ENCODE measurements at places on chromosomes 3 and 15. TPM values are rescaled to one million over a fixed set of nuclear protein-coding genes. Genes with fewer than 3 reads are reported as not detected.

Gene ZMYND10
- total RNA-seq, result 1.3 TPM

GRCh38 chr3:99319450-99319849, 318.9 kb upstream of the COL8A1 start:
- DNase-seq, result no peak

Gene EBLN2
- total RNA-seq, result 5.7 TPM

DNA sequence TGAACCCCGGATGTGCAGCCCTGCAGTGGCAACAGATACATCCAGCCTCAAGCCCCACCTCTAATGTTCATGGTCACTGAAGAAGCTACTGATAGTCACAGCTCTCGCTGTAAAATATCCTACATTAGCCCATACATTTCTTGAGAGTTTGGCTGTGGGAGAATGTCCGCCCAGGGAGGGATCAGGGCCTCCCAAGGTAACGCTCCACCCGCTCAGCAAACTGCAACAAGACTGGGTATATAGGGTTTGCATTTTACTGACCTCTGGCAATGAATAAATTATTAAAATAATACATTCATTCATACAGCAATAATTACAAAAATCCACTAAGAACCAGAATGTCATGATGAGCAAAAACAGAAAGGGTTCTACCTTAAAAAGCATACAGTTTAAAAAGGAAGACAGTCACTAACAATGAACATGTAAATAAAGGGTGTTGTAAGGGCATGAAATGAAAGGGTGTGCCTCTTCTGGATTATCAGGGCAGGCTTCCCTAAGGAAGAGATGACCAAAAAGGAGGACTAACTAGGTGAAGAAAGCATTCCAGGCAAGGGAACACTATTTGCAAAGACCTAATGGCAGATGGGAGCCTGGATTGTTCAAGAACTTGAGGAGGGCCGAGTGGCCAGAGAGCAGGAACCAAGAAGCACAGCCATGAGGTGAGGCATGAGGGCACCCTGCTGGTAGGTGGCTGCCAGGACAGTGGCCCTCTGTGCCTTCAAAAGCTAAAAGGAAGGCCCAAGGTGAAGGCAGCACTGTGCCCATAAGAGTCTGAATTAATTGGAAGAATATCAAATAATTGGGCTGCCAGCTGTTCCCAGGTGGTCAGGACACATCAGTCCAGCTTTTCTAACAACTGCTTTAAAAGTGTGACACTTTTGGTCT, 28.1 kb upstream of the CTDSPL start:
- no peak for DNase-seq

DNA sequence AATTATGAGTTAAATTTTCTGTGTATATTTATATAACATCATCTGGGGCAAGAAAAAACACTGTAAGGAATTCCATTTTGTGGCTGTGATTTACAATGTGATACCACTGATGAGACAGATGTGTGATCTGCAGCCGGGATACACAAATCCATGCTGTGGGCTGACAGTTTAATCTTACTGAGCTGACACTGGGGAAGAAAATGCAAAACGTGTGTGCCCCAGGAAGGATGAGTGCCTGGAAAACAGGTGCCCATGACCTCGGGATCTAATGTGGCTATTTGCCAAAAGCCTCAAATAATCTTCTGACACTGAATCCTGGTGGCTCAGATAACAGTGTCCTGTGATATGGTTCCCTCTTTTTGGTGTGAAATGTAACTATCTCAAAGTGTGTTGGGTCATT, 10.5 kb downstream of the MYRIP start:
- no peak for DNase-seq

Gene DUOX1
- total RNA-seq, result not detected

GRCh38 chr15:26038693-26039092, 175.6 kb upstream of the ATP10A start:
- peak; percentile 39 for DNase-seq

DNA sequence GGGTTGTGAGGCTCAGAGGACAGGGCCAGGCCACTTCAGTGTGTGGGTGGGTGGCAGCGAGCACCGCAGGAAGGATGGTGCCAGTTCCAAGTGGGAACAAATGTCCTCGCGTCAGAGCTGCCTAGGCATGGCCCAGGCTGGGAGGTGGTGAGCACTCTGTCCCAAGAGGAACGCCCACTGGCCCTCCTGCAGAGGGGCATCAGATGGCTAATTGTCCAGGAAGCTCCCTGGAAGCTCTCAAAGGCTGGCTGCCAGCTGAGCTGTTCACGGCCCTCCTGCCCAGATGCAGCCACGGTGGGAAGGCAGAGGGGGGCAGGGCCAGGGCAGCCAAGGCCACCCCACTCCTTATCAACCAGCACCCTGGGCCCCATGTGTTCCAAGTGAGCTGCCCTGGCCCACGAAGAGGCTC, 55.2 kb downstream of the IQSEC1 start:
- DNase-seq, result peak; percentile 84

Gene DLL4
- total RNA-seq, result 12.5 TPM

GRCh38 chr3:10337323-10338163, 16.6 kb upstream of the SEC13 start:
- DNase-seq, result no peak

Gene FANCD2OS
- not detected for total RNA-seq

DNA sequence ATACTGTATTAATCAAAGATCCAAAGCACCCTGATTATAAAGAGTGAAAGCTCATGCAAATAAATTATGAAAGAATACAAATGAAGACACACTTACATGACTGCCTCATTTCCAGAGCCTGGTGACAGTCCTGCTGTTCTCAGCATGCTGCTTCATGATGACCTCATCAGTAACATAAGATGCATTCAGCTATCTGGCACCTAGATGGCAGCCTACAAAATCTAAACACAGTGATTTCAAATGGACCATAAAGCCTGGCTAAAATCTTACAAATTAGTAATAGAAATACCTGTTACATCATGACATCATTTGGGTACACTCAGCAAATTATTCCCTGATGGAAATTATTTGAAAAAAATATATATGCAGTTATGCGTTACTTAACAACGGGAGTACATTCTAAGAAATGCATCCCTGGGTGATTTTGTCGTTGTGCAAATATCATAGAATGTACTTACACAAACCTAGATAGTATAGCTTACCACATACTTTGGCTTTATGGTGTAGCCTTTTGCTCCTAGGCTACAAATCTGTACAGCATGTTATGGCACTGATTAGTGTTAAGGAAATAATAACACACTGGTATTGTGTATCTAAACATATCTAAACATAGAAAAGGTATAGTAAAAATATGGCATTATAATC, 207.2 kb downstream of the EPHA3 start:
- peak; percentile 28 for DNase-seq

DNA sequence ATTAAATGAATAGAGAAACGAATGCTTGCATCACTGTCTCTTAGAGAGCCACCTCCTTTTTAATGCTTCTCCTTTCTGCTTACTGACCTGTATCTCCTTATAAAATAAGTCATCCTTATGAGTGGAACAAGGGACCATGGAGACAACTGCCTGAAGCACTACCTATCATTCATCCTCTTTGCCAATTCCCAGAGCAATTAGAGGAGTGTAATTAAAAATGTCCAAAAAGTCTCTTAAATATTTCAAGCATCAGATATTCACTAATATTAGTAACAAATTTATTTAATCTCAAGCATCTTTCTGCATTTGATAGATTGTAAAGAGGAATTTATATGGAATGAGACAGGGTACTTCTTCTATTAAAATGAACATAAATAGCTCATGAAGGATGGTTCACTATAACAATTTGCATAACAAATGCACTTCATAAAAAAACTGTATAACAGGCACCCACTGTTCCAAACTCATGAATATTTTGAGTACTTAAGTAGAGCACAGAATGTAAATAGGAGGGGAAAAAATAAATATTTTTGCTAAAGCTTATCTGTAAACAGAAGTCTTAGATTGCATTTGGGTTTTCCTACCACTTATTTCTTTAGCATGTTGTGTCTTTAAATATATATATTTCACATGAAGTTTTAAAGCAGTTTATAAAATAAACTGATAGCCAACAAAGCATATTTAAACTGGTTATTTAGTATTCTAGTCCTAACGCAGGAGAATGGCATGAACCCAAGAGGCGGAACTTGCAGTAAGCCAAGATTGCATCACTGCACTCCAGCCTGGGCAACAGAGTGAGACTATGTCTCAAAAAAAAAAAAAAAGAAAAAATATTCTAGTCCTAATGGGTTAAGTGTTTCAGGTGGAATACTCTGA, 269.3 kb downstream of the TBL1XR1 start:
- no peak for DNase-seq

- DNase-seq, result no peak
Observed at GRCh38 chr3:113179235-113179824, 32.0 kb upstream of the BOC start.
